Stimulated activated CD8-positive, alpha-beta memory T cell treated with anti-CD3 and anti-CD28 coated beads, Interleukin-4, amount 100 ng/mL, for 1 hour (primary cell): ENCODE measurements at places on chromosomes 7 and 10.

- no peak for DNase-seq
These were observed 97.9 kb upstream of the PTN start for GRCh38 chr7:137441451-137441850.

- DNase-seq: no peak
These were observed 87.8 kb downstream of the CFAP58 start for GRCh38 chr10:104441329-104442000.

- no peak for DNase-seq
These were observed 30.9 kb downstream of the ANKRD16 start for GRCh38 chr10:5858811-5859210.

- DNase-seq: no peak
These were observed 96.9 kb upstream of the PPP2R2D start for GRCh38 chr10:131803860-131804425.

DNA sequence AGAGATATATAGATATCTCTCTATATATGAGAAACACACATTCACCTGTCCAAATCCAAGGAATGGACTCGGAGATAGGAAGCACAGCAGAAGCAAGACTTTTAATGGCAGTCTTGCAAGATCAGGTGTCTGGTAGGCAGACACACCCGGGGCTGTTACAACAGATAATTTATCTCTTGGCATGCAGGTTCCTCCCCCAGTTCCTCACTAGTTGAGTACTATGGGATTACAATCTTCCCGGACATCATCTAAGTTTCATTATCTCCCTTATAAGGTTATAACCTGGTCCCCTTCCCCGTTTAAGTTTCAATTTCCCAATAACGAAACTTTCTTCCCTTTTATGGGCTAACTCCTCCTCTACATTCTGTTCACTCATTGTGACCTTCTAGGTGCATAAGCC is 399.3 kb downstream of the PPP1R3A start:
- DNase-seq: no peak

- no peak for DNase-seq
These were observed 44.4 kb downstream of the MCU start for GRCh38 chr10:72736176-72736827.

- DNase-seq: no peak
These were observed 59.8 kb upstream of the CHST15 start for GRCh38 chr10:124153023-124153826.

- DNase-seq: no peak
These were observed 415.9 kb downstream of the GPAM start for GRCh38 chr10:111767661-111768060.

GRCh38 chr10:117137911-117138642 is at the start of gene VAX1:
VAX1 (minus strand) TSS chr10:117138270; CDS start chr10:117138056, 214 bp downstream.
- DNase-seq: no peak

DNA sequence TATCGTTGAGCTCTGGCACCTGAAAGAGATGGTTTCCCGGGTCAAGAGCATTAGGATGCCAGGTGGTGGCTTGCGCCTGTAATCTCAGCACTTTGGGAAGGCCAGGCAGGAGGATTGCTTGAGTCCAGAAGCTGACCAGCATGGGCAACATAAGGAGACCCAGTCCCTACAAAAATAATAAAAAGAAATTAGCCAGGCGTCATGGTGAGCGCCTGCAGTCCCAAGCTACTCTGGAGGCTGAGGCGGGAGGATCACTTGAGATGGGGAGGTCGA is 6.1 kb upstream of the KCP start:
- no peak for DNase-seq

DNA sequence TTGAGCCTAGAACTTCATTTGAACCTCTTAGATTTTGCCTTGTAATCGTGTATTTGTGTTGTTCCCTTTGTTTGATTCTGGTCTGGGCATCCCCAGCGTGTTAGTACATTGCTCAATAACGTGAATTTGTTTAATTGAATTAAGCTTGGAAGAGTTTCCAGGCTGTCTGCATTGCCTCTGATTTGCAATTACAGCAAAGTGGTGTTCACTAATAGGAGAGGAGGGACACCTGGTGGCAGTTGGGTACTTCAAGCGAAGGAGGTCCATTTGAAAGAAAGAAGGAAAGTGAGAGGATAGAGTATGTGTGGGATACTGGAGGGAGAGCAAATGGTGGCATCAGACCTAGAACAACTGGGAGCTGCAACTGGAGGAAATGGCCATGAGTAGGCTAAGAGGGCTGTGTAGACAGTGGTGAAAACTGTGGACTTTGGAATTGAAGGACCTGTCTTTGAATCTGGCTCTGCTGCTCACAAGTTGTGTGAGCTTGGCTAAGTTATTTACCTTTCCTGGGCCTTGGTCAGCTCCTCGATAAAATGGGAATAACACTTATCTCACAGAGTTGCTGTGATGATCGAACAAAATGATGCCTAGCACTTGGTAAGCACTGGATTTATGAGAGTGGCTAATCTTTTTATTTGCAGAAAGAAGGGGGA is 15.1 kb downstream of the LSMEM1 start:
- no peak for DNase-seq

GRCh38 chr10:110836706-110837105 is 35.0 kb upstream of the PDCD4 start:
- DNase-seq: no peak

- no peak for DNase-seq
These were observed 194.5 kb downstream of the SNX10 start for GRCh38 chr7:26486153-26486552.

DNA sequence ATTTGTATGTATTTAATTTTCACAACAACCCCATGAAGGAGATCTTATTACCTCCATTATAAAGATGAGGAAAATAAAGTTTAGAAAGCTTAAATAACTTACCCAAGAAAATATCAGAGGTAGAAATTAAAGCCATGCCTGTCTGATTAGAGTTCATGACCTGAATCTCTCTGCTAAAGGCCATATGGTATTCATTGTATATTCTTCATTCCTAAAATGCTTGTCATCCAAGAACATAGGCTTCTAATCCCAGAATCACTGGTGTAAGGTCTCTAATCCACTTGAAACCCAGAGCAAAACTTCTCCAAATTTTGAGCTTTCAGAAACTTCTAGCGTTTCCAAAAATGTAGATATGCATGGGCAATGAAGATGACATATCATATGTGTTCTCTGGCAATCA is 72.3 kb upstream of the YAE1 start:
- no peak for DNase-seq

- DNase-seq: no peak
These were observed 101.8 kb downstream of the EGFR start for GRCh38 chr7:55120501-55121198.

- DNase-seq: no peak
These were observed 508.8 kb downstream of the TYW1 start for GRCh38 chr7:67505449-67505848.

DNA sequence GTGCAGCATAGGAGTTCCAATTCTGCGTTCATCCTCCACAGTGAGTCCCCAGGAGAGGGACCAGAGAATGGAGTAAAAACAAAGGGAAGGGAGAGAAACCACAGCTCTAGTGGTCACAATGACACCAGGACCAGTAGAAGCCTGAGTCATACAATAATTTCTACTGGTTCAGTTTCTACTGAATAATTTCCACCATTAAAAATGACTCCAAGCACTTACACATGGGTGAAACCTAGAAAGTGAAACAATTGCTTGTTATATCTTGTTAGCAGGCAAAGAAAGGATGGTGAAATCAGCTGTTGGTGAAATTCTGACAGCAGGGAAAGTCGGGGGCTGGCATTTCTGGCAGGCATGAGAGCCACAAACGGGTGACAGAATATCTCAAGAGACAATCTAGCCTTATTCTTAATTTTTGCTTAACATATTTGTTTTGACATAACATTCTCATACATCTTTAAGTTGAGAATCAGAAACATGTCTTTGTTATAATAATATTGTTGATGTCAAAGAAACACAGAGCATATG is 1065.8 kb upstream of the C7orf33 start:
- no peak for DNase-seq

GRCh38 chr7:84647797-84648757 is 453.5 kb upstream of the SEMA3A start:
- DNase-seq: no peak

- DNase-seq: no peak
These were observed 83.9 kb upstream of the ANK3 start for GRCh38 chr10:60473557-60473956.

DNA sequence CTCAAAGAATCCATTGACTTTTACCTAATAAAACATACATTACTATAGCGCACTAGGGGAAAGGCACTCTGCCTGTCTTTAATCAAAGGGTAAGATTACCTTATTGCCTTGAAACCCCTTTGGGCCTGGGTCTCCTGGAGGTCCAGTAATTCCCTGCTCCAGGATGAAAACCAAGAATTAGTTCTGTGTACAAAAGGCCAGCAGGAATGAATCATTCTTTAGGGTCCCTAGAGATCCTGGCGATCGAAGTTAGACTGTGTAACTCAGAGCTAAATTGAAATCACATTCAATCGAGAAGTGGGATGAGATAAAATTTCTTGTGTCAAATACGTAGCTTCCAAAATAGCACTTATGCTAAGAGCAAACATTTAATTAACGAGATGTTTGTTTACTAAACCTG is 29.8 kb downstream of the COL28A1 start:
- DNase-seq: no peak

DNA sequence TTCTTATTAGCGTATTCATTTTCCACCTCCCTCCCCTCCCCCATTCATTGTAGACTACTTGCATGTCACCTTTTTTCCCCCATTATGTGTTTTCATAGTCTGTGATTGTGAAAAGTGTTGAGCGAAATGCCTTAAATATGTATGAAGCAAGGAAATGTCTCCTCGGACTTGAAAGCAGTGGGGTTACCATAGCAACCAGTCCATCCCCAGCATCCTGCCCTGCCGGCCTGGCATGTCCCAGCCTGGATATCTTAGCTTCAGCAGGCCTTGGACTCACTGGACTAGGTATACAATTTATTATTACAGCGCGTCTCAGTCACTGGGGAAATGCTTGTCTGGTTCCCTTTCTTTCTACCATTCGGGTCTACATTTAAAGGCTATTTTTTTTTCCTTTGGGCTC is 283.6 kb downstream of the BICC1 start:
- no peak for DNase-seq

DNA sequence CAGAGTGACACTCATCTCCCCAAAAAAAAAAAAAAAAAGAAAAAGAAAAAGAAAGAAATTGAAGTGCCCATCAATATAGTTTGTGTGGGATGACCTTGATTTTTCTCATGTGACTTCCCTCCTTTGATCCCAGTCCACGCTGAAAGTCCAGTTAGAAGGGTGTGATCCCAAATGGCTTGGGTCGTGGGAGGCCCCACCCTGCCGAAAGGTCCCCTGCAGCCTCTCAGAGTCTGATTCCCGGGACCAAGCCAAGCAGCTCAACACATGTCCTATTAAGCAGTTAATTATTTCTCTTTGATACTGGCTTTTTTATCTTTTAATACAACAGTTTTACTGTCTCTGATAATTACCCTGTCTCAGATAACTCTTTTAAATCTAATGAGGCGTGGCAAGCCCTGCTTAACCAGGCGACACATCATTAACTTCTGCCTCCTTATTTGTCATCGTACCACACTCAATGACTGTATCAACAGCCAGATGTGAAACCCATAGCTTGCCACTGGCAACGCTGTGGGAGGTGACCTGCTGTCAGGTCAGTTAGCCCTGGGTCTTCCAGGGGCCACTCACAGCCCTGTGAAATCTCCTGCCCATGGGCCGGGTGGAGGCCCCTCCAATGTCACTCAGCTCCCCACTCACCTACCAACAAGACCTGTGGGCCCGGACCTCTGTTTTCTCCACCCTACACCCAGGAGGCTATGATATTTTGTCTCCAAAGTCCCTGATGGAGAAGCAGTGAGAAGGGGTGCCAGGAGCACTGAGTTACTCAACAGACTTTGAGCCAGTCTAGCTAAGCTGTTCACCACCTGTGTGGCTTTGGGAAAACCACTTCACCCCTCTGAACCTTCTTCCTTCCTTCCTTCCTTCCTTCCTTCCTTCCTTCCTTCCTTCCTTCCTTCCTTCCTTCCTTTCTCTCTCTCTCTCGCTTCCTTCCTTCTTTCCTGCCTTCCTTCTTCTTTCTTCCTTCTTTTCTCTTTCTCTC is 110.0 kb upstream of the SFMBT2 start:
- DNase-seq: no peak

DNA sequence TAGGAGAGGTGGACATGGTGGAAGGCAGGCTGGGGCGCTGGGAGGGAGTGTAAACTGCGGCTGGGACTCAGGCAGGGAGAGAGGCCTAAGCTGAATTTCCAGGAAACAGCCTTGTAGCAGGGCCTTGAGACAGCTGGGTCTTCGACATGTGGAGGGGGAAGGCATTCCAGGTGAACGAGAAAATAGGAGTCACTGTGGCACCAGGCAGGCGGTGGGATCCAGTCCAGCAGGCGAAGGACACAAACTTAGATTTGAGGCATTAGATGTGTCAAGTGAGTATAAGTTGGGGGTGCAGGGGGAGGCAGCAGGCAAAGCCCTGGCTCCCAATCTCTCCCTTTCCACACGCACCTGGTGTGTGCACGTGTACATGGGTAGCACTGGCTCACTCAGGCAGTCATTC is 105.3 kb downstream of the PTPN20 start:
- DNase-seq: no peak

- DNase-seq: no peak
These were observed 323.1 kb downstream of the TFEC start for GRCh38 chr7:115707258-115708012.

DNA sequence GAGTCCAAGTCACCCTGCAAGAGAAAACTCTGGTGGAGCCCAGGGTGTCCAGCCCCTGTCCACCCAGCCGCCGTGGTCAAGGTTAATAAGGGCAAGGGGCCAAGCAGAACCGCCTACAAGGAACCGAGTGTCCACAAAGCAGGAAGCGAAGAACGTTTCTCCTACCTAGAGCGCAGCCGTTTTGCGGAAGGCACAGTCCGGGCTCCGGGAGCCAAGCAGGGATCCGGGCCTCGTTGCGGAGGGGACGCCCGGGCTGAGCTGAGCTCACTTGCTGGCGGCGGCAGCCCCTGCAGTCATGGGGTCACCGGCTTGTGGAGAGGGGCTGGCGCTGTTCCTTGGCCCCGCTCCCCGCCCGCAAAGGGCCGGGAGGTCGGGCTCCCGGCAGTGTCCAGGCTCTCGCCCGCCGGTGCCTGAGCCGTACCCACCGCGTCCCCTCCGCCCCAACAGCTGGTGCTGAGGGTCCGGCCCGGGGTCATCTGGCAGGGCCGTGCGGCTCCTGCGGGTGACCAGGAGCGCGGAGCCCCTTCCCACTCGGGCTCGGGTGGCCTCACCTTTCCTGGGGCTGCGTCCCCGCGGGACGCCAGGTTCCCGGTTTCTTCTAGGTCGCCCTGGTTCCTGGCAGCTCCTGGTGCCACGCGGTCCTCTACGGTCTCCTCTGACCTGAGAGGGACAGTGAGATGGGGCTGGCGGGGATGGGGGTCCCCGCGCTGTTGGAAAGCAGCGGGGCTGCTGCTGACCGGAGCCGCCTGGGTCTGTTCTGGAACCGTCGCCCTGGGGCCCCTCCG is 14.0 kb upstream of the ZNF273 start:
- DNase-seq: no peak
